ENCODE measurements at places on chromosomes 1 and 21. TPM values are rescaled to one million over a fixed set of nuclear protein-coding genes. Genes with fewer than 3 reads are reported as not detected.

DNA sequence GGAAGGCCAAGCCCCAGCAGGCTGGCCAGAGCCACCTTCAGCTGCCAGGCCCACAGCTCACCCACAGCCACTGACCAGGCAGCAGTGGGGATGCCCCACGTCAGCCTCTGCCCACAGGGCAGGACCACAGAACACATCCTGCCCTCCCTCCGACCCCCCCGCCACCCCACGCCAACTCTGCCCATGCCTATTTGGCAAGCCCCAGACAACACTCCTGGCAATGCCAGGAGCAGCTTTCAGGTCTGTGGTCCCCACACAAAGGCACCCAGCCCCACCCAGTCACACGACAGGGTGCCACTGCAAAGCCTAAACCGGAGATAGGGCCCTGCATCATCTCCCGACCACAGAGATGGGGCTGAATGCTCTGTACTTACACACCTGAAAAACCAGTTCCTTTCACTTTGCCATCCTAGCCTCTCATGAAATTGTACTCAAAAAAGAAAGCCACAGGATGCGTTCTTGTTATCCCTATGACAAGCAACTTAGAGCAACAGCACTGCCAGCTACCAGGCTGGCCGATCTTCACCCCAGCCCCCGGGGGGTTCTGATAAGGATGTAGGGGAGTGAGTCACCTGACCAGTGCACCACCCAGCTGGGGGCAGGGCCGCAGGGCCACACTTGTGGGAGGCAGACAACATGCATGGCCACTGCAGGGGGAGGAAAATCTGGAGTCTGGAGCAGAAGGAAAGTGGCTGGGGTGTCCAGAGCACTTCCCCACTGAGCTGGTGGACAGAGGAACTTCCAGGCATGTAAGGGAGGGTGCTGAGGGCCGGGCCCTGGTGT lies 36.2 kb downstream of the UBE2G2 start:
- DNase-seq = no peak
- no peak overlapping the region for H3K27ac ChIP-seq
- peaks cover 4% of the 10 kb centered on the region for H3K4me1 ChIP-seq
- peaks cover 4% of the 10 kb centered on the region for H3K36me3 ChIP-seq
- H3K4me3 ChIP-seq = no peak overlapping the region

The TGFB2 gene
- not detected for total RNA-seq

DNA sequence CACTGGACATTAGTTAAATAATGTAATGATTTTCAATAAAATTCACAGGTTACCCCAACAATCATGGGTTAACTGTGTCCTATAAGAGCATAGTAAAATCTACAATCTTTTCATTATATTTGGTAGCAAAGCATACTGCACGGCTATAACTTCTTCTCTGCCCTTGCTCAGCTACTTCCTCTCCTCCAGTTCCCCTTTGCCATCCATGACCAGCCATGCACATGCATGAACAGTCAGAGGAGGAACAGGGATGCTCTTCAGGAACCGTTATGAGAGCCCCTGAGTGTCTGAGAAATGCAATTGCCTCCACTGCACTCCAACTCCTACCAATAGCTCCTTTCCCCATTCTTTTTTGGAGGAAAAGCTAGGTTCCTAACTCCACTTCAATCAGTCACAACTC lies 646.7 kb downstream of the LTN1 start:
- no peaks in the 10 kb centered on the region for H3K27me3 ChIP-seq
- no peak overlapping the region for H3K4me3 ChIP-seq
- peak; percentile 82 for DNase-seq
- no peaks in the 10 kb centered on the region for H3K36me3 ChIP-seq
- peaks cover 18% of the 10 kb centered on the region for H3K4me1 ChIP-seq
- no peak overlapping the region for H3K27ac ChIP-seq

The NTRK1 gene
- not detected for total RNA-seq

The USP21 gene
- total RNA-seq = 21.9 TPM

DNA sequence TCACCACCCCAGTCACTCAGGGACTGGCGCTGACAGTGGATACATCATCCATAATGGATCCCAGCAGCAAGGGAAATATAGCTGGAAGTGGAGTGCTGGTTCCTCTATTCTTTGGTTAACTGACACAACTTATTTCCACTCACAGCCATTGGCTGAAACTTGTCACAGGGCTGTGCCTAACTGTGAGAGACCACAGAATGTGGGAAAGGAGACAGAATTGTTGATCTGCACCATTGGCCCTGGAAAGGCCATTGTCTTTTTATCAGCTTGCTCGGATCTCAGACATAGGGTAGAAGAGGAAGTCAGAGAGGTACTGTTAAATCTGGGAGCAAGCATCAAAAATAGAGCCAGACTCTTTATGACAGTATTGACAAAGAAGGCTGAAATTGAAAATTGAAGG lies 451.3 kb downstream of the AJAP1 start:
- peak; percentile 30 for DNase-seq
- H3K27me3 ChIP-seq = 0 out of 2 replicates have a peak, but pooled peaks cover 2% of the 10 kb centered on the region

DNA sequence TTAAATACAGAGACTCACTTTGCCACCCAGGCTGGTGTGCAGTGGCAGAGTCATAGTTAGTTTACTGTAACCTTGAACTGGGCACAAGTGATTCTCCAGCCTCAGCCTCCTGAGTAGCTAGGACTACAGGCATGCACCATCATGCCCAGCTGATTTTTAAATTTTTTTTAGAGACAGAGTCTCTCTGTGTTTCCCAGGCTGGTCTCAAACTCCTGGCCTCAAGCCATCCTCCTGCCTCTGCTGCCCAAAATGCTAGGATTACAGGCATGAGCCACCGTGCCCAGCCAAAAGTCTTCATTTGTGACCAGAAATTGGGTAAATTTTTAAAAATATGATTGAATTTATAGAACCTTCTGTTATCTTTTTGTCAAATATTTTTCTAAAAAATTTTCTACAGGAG lies 17.9 kb upstream of the TARS2 start:
- no peaks in the 10 kb centered on the region for H3K4me1 ChIP-seq
- H3K4me3 ChIP-seq = no peak overlapping the region
- no peak overlapping the region for H3K27ac ChIP-seq
- DNase-seq = no peak

The IL24 gene
- total RNA-seq = not detected

The MFAP2 gene
- total RNA-seq = not detected

DNA sequence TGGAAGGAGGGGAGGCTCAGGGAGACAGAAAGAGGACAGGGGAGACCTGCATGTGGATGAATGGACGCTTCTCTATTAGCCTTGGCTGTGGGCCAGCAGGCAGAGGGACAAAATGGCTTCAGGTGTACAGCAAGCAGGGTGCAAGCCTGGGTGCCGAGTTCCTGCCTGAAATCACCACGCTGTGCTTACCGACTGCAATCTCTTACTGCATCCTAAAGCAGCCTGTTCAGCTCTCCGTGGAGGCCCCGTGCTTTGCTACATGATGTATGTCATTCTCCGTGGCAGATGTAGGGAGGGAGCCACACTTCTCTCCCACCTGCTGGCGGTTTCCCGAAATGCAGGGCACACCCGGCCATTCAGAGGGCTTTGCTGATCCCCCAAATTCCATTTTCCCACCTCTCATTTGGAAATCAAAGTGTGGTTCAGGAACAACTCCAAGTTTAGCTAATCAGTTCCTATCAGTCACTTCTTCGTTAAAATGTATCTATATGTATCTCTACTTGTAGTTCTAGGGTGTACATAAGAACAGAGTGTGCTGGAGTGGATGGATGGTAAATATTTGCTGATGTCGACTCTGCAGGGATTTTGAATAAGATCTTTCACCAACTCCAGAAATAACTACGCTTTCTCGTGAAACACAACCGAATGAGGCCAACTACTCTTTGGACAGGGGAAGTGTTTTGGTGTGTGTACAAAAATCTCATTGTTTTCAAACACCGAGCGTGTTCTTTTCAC lies 122.3 kb upstream of the BACE2 start:
- H3K27ac ChIP-seq = no peak overlapping the region
- H3K36me3 ChIP-seq = no peaks in the 10 kb centered on the region
- DNase-seq = peak; percentile 58
- H3K4me3 ChIP-seq = no peak overlapping the region
- no peaks in the 10 kb centered on the region for H3K4me1 ChIP-seq

DNA sequence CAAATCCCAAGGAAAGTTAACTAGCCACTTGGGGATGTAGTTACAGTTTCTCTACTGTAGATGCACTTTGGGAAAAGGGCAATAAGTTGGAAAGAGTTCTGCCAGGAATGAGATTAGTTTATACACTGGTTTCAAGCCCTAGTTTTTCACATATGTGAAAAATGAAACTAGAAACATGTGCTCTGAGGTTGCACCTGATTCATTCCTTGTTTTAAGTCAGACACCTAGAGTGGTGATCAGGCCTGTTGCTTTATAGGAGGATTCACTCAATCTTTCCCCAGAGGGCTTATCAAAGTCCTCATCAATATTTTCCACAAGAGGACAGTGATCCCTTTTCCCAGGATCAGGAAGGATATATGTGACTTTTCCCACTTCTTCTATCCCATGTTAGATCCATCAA lies 515.9 kb upstream of the PKN2 start:
- H3K4me1 ChIP-seq = no peaks in the 10 kb centered on the region
- no peaks in the 10 kb centered on the region for H3K27me3 ChIP-seq
- no peak for DNase-seq
- no peak overlapping the region for H3K27ac ChIP-seq

The LCE1C gene
- total RNA-seq = not detected

The ZBTB8B gene
- not detected for total RNA-seq

DNA sequence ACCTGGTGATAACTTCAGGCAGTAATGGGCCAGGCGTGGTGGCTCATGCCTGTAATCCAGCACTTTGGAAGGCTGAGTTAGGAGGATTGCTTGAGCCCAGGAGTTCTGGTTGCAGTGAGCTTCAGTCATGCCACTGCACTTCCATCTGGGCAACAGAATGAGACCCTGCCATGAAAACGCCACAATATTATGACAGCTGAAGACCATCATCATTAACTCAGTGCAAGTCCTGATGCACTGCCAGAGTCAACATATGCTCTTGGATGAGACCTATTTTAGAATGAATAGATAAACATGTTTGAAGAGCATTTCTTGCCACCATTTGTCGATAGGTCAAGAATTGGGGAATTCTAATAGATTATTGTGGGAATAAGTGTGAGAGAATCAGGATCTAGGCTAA lies 26.4 kb downstream of the HENMT1 start:
- H3K27ac ChIP-seq = no peak overlapping the region
- no peak for DNase-seq
- H3K36me3 ChIP-seq = no peaks in the 10 kb centered on the region
- H3K27me3 ChIP-seq = no peaks in the 10 kb centered on the region
- no peaks in the 10 kb centered on the region for H3K4me1 ChIP-seq

The TMEM269 gene
- total RNA-seq = not detected

DNA sequence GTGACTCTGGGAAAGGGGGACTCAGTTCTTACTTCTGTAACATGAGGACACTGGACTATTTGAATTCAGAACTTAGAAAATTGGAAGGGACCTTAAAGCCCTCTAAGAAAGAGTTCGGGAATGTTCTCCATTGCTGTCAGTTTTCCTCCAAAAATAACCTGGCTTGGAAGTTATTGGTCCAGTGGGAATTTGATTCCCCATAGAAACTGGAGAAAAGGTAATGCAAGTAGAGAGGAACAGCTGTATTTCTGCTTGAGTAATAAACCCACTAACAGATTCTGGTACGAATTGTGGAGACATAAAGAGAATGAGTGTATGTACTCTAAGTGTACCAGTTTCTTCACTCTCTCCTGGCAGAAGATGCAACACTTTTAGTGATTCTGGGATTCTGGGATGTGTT lies 1.8 kb downstream of the ZBED6 start:
- H3K4me3 ChIP-seq = peak overlapping the region; percentile 71
- peaks cover 46% of the 10 kb centered on the region for H3K36me3 ChIP-seq
- peaks cover 13% of the 10 kb centered on the region for H3K4me1 ChIP-seq
- no peaks in the 10 kb centered on the region for H3K27me3 ChIP-seq
- DNase-seq = no peak
- no peak overlapping the region for H3K27ac ChIP-seq

The ADGRL2 gene
- total RNA-seq = not detected

DNA sequence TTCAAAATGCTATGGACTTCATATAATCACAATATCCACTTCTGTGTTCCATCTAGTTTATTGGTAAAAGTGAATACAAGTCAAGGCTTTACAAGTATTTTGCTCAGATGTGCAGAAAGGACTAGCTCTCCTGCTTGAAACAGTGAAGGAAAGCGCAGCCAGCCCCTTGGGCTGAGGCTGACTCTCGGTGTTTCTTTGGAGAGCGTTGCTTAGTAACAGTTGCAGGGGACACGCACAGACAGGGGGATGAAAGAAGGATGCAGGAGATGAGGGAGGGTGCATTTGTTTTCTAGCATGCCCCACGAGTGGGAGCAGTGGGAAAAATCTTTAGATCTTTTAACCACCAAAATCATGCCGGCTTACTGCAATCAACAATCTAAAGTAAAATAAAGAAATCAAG lies 9.1 kb downstream of the PYCR2 start:
- no peak for DNase-seq
- H3K4me1 ChIP-seq = peaks cover under 1% of the 10 kb centered on the region
- H3K27me3 ChIP-seq = no peaks in the 10 kb centered on the region
- no peak overlapping the region for H3K27ac ChIP-seq

DNA sequence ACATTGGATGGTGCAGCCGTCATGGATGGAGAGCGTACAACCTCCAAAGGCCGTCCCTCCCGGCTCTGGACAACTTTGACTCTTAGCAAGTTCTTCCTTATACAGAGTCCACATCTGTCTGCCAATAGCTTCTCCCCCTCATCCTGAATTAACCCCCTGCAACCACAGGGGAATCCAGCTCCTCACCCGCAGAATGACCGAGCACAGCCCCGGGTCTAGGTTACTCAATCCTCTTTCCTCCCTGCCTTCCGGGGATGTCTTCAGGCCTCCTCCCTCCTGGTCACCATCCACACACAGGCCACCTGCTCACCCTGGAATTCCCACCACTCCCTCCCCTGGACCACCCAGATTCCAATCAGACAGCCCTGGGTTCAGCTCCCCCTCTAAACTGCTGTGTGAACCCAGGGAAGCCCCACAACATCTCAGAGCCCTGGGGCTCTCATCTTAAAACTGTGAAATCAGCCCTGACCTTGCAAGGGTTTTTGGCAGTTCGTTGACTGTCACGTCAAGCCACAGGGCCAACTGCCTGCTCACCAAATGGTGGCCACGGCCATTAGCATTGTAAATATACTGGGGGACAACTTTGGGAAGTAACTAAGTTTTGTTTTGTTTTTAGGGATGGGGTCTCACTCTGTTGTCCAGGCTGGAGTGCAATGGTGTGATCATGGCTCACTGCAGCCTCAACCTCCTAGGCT lies 54.2 kb downstream of the HSPG2 start:
- H3K36me3 ChIP-seq = no peaks in the 10 kb centered on the region
- no peak overlapping the region for H3K27ac ChIP-seq
- no peak overlapping the region for H3K4me3 ChIP-seq
- H3K27me3 ChIP-seq = no peaks in the 10 kb centered on the region
- no peak for DNase-seq

The ADORA1 gene
- total RNA-seq = not detected

The SYT14 gene
- not detected for total RNA-seq

Measured in Karpas-422 (cell line).